ENCODE measurements at places on chromosomes 4 and X.

GRCh38 chr4:5465956-5466355 is 242.4 kb downstream of the EVC2 start:
- DNase-seq, result no peak

DNA sequence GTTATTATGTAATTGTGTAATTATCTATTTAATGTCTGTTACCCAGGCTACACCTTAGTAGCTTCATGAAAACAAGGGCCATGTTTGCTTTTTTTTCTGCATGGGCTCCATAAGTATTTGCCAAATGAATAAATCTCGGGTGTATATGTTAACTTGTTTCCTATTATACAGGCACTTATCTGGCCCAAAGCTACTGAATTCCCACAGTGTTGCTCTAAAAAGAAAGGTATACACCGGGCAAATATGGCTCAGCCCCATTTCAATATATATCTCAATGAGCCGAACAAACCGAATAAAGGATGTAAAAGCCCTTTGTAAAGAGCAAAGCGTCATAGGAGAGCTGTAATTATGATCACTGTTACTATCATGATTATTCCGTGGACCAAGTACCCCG is 767 bp downstream of the PAQR3 start:
- DNase-seq, result no peak

DNA sequence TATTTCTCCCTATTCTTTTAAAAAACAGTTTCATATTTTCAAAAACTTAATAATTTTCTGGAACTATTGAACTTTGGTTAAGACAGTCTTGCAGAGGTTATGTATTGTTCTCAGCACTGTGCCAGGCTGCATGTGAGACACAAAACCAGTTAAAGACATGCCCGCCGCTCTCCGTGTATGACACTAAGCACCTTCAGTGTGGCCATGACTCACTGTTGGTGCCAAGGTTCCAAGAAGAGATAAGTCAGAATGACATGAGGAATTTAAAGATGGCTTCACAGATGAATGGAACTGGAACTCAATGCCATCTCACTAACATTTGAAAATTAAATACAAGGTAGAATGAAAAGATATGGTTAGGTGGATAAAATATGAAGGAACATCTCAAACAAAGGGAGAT is 525.5 kb upstream of the ZFP42 start:
- no peak for DNase-seq

GRCh38 chr4:125705681-125706080 is 390.9 kb downstream of the FAT4 start:
- DNase-seq, result no peak

Data from effector CD4-positive, alpha-beta T cell (primary cell).